ENCODE measurements at places on chromosomes 4 and X.

GRCh38 chr4:91298824-91299223, 1004.9 kb upstream of the GRID2 start:
- DNase-seq = no peak

- DNase-seq = no peak
Measured at GRCh38 chr4:57854748-57855147, 744.6 kb upstream of the IGFBP7 start.

GRCh38 chr4:182937268-182938204, 20.4 kb upstream of the DCTD start:
- DNase-seq = no peak

DNA sequence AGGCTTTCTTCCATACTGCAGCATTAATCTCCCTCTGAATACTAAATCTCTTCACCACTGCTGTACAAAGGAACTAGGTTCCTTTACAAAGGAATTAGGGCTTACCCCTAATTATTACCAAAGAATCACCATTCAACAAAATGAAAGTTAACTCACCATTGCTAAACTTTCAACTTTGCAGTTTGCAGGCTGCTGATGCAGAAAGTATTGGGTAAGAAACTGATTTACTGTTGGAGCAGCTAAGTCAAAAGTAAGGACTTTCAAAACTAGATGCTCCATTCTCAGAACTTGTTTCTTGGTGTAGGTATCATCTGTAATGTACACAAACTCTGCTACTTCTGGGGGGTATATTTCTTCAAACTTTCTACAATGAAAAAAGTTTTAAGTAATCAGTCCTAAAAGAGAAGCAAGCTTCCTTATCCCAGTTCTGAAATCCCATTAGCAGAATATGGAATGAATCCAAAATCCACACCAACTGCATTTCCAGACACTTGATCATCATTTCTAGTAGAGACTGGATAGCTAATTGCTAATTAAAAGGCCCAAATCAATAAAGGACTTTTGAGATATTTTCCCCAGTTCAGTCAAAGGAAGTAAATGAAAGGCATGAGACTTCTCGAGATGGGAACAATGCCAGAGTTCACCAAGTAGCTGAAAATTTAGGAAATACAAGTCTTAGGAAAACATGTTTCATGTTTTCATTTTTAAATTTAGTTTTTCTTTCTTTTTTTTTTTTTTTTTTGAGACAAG, 4.3 kb downstream of the CCNA2 start:
- DNase-seq = no peak

DNA sequence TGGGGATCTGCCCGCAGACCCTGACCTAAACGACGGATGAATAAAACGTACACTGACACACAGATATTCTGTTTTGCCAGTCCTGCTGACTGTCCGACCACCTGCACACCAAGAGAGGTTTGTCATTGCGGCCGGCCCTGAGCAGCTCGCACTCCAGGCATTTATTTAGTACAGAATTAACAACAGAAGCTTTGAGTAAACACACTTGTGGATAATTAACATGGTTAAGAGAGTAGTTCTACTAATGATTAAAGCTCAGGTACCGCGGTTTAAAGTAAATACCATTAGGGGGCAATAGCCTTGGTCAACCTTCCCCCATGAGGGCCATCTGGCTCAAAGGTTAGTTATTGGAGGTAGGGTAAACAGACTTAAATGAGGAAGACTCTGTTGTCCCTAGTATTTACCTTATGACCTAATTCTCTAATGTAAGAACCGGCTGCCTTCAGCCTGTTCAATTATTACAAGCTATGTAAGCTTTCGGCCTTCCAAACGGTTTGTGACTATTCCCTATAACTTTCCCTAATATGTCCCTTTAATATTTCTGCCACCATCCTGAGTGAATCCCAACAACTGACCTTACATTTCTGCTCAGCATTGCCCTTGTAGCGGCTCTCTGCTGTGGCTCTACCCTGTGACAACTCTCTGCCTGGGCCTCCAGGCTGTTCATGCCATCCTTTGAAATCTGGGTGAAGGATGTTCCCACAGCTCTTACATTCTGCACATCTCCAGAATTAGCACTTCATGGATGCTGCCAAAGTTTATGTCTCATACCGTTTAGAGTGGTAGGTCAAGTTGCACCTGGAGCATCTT, 46.9 kb upstream of the SYTL5 start:
- no peak for DNase-seq

- peak; percentile 88 for DNase-seq
Measured at GRCh38 chr4:183471946-183472708, 27.7 kb downstream of the CDKN2AIP start.

DNA sequence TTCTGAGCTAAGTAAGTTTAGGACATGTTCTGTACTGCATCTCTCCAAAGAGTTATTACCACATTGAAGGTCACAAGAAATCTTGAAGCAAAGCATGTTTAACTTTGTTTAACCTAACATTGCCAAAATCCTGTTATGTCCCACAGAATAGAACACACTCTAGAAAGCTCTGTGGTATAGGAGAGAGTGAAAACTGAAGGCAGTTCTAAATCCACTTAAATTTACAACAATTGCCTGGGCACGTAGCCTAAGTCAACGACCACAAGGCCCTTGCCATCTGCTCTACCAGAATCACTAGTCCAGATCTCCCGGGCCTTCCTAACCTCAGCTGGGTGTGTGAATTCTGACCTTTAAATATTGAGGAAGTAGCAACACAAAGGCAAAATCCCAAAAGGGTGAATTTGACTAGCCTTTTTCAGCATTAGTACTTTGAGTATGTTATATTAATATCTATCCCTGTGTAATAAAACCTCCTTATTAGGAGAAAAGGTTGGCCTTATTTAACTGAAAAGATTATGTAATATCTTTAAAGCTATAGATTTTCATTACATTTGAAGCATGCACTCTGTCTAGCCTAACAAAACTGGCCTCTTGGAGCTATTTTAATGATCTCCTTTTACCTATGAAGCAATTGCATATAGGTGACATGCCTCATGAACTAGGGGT, 4.5 kb upstream of the MAML3 start:
- DNase-seq = no peak

- no peak for DNase-seq
Measured at GRCh38 chr4:93710101-93710846, 118.3 kb upstream of the ATOH1 start.
